Stimulated activated CD4-positive, alpha-beta T cell treated with anti-CD3 and anti-CD28 coated beads, Interleukin-4, amount 100 ng/mL, for 24 hours (primary cell): ENCODE measurements at places on chromosomes 7 and 10.

DNA sequence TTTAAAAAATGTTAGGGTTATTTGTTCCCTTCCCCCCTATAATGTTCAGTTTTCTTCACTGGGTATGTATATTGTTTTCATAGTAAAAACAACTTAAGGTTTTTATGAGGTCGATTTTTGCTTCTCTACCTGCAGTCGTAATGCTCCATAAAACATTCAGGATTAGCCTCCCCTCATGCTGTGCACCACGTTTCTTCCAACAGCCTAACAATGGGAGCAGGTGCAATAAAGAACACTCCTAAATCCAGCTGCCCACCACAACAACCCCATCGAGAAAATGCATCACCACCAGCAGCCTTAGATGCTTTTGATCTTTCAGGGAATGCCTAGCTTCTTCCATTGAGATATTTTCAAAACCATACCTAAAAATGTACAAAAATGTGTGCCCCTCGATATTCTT is 111.1 kb downstream of the ADAM12 start:
- DNase-seq, result no peak

DNA sequence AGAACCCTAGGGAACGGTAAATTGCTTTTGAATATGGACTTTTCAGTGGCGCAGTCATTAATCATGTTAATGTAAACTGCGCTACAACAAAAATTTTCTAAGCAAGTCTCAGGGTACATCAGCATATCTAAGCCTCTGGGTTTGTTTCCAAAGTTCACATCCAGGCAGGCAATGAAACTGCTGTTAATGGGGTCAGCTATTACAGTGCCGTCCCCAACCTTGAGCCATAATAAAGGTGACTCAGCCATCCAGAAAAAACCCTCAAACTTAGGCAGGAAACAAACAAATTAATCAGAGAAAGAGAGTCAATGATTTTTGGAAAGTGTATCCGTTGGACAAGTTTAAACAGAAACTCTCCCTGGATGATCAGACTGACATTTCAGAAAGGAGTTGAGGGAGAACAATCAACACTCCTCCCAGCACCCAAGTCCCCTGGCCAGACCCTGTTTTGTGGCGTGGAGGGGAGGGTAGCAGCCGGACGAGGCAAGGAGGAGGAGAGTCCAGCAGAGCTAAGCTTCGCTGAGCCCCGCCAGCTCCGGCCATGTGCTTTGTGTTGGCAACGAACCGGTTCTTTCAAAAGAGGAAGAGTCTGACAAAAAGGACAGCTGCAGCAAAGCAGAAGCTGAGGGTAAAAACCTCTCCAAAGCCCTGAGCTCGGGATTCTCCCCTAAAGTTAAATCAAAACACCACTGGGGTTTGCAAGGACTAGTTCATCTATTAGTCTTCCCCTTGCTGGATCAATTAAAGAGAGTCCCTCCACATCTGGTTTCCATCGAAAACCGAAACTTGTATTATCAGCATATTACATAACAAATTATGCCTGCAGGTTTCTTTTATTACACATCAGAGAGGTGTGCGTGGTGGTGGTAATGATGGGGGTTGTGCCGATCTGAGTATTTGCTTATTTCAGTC is 3.6 kb downstream of the FAM53B start:
- no peak for DNase-seq

GRCh38 chr10:132459301-132460003 is 62.5 kb downstream of the PWWP2B start:
- DNase-seq, result no peak

DNA sequence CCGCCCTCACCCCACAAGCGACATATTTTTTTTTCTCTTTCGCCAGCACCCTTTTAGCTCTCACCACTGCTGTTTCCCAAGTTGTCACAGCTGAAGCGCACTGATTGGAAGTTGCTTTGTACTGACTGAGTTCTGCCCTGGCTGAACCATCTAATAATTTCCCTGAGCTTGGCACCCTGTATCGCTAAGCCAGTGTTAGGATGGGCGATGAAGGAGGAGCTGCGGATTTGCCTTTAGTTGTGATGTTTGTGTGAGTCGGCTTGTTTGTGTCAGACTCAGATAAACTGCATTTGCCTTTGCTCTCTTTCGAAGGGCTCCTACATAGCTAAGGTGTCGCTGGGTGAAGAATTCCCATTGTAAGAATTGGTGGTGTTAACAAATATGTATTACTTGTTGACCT is 1.3 kb upstream of the ATXN7L1 start:
- no peak for DNase-seq

- no peak for DNase-seq
Observed at GRCh38 chr10:78398382-78398781, 364.7 kb downstream of the RPS24 start.

DNA sequence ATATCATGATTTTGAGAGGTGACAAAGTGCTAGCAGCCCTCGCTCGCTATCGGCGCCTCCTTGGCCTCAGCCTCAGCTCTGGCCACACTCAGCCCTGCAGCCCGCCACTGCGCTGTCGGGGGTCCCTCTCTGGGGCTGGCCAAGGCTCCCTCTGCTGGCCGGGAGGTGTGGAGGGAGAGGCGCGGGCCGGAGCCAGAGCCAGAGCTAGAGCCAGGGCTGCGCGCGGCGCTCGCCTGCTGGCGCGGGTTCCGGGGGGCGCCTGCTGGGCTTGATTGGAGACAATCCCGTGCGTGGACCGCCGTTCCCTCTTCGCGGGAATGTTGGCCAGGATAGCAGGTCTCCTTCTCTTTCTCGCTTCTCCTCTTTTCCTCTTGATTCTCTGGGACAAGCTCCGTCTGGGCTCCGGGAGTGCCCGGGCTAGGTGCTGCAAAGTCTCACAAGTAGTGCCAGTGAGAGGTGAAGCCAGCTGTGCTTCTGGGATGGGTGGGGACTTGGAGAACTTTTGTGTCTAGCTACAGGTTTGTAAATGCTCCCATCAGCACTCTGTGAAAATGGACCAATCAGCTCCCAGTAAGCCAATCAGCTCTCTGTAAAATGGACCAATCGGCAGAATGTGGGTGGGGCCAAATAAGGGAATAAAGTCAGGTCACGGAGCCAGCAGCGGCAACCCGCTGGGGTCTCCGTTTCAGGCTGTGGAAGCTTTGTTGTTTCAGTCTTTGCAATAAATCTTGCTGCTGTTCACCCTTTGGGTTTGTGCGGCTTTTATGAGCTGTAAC is 43.4 kb upstream of the ELMO1 start:
- no peak for DNase-seq

GRCh38 chr7:67918158-67918557 is 921.5 kb downstream of the TYW1 start:
- no peak for DNase-seq

GRCh38 chr7:79806161-79806734 is 328.4 kb upstream of the GNAI1 start:
- no peak for DNase-seq

DNA sequence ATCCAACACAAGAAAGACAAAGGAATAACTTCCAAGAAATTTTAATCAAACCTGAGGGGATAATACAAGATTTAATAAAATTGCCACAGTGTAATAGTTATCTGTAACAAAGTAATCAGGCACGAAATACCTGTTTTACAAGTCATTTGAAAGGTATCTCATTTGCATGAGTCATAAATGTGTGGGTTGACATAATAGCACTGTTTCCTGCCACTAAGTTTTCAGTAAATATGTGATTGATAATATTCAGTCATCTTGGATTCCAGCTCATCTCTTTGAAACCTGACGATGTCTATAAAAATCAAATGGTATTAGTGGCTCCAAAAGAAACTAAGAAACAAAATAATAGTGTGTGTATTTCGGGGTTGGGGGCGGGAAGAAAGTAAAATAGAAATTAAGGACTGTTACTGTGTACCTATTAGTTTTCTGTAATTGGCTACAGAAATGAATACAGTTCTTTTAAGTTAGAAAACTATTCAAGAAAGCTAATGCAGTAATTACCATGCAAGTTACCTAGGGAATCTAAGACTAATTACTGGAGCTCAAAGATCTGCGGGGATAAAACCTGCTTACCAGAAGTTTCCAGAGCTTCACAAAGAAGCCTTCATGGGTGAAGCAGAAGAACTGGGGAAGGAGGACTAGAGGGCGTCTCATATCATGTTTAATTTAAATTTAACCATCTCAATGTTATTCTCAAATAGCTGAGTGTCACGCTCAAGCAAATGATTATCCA is 100.7 kb downstream of the ST8SIA6 start:
- DNase-seq, result no peak

DNA sequence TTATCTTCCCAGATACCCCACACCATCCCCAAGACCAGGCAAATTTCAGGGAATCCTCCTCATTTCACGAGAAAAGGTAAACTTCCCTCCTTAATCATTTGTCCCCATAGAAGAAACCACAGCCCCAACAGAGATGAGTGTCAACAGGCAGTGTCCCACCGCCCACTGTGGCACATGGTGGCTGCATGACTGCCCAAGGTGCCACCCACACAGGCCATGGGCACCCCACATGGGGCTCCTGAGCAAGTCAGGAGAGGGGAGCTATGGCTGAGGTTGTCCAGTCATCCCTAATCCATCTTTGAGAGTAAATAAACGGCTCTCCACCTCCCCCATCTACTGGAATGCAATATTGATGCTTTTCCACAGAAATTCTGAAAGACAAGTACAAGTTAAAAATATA is 44.1 kb downstream of the ANTXRL start:
- DNase-seq, result no peak

DNA sequence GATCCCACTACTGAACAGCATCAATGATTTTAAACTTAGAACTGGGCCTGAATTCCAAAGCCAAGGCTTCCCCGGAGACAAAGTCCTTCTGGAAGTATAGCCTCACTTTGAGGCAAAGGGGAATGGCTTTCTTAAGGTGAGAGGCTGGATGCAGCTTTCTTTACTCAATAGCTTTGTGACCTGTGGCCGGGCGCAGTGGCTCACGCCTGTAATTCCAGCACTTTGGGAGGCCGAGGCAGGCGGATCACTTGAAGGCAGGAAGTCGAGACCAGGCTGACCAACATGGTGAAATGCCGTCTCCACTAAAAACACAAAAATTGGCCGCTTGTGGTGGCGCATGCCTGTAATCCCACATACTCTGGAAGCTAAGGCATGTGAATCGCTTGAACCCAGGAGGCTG is 3.2 kb upstream of the FGFR2 start:
- DNase-seq, result no peak

DNA sequence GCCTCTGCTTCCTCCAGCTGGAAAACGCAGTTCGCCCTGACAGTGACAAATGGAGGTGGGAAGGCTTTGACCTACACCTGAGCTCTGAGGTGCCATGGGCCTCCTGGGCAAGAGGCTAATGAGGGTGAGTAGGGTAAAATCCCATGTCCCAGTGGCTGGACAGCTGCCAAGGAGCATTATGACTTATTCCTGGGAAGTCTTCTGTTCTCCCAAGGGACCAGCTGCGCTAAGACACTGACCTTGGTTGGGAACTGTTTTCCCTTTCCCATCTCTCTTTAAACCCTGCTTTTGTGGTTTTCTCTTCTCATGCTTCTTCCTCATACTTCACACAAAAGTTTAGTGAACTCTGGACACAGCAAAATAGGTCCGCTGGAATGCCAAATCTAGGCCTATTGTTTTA is 72.6 kb downstream of the COPG2 start:
- no peak for DNase-seq

DNA sequence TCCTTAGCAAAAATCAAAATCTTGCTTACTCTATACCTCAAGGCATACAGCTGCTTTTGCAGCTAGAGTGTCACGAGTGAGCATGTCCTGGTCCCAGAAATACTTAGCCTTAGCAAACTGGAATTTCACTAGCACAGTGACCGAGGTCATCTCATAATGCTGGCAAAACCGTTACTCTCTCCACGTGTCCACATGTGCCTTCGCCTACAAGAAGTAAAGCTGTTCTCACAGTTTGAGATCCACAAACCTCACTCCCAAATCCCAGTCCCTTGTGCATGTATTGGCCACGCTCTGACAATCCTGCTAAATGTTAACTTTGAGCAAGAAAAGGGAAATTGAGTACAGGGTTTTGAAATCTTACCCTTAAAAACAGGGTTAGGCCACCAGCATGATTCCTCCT is 111.0 kb upstream of the PLXDC2 start:
- no peak for DNase-seq

DNA sequence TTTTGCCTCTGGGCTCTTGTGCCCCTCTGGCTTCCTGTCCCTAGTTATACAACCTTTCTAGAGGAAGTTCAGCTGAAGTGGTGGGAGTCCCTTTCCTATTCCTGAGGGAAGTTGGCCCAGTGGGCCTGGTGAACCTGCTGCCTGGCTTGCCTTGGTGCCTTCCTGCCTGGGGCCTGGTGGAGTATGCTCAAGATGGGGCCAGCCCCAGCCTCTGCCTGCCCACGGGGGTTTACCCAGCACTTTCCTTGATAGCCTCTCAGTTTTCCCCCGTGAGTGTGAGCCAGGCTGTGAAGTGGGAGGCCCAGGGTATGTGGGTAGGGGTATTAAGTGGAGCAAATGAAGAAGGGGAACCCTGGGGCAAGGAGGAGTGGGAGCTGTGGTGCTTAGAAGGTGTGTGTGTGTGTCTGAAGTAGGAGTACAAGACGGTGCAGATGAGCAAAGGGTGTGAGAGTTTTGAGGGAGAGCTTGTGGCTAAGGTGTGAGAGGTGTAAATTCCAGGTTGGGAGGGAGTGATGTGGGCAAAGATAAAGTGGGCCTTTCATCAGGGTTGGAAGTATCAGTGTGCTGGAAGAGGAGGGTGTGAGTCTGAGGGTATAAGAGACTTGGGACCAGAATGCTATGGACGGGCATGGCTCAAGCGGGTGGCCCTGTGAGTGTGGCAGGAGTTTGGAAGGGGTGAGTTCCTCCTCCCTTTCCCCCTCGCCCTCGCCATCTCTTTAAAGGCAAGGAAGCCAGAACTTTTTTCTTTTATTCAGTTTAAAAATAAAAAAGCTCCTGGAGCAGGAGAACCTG is 10.9 kb upstream of the PAX2 start:
- DNase-seq, result no peak

GRCh38 chr7:107959527-107959898 is 43.4 kb downstream of the LAMB1 start:
- no peak for DNase-seq

DNA sequence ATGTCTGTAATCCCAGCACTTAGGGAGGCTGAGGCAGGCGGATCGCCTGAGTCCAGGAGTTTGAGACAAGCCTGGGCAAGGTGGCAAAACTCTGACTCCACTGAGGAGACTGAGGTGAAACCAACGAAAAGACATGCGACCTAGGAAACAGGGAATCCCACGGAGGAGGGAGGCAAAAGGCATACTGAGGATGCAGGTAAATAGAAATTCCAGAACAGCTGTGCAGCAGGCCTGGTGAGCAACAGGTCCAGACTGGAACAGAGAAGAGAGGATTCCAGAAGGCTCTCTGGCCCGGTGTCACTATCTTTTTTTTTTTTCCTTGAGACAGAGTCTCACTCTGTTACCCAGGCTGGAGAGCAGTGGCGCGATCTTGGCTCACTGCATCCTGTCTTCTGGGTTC is 7.3 kb downstream of the KLRG2 start:
- DNase-seq, result no peak

- no peak for DNase-seq
Observed at GRCh38 chr7:104206841-104207240, 972 bp downstream of the ORC5 start.

DNA sequence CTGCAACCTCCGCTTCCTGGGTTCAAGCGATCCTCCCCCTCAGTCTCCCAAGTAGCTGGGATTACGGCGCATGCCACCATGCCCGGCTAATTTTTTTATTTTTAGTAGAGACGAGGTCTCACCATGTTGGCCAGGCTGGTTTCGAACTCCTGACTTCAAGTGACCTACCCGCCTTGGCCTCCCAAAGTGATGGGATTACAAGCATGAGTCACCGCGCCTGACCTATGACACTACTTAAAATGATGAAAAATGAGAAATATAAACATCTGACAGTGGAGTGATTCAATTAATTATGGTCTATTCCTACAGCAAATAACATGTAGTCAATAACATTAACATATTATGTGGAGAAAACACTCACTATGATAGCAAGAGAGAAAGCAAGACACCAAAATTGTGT is 2.2 kb downstream of the BRAT1 start:
- no peak for DNase-seq

- DNase-seq, result no peak
Observed at GRCh38 chr7:155449008-155449868, 8.7 kb upstream of the EN2 start.
